ENCODE measurements at places on chromosomes 2 and 18.
A peak's percentile ranks its signal among the peaks of the same experiment; 100 is the strongest.

- no peak for DNase-seq
- no peaks in the 10 kb centered on the region for H3K36me3 ChIP-seq
- no peak overlapping the region for H3K27ac ChIP-seq
- no peaks in the 10 kb centered on the region for H3K4me1 ChIP-seq
- no peak overlapping the region for H3K4me3 ChIP-seq
- H3K27me3 ChIP-seq = no peaks in the 10 kb centered on the region
Measured at GRCh38 chr2:221791844-221792243, 219.7 kb upstream of the EPHA4 start.

GRCh38 chr18:25062720-25063119 lies 289.2 kb downstream of the ZNF521 start:
- no peak for DNase-seq
- H3K27me3 ChIP-seq = no peaks in the 10 kb centered on the region
- no peak overlapping the region for H3K4me3 ChIP-seq
- no peaks in the 10 kb centered on the region for H3K36me3 ChIP-seq
- no peaks in the 10 kb centered on the region for H3K4me1 ChIP-seq

DNA sequence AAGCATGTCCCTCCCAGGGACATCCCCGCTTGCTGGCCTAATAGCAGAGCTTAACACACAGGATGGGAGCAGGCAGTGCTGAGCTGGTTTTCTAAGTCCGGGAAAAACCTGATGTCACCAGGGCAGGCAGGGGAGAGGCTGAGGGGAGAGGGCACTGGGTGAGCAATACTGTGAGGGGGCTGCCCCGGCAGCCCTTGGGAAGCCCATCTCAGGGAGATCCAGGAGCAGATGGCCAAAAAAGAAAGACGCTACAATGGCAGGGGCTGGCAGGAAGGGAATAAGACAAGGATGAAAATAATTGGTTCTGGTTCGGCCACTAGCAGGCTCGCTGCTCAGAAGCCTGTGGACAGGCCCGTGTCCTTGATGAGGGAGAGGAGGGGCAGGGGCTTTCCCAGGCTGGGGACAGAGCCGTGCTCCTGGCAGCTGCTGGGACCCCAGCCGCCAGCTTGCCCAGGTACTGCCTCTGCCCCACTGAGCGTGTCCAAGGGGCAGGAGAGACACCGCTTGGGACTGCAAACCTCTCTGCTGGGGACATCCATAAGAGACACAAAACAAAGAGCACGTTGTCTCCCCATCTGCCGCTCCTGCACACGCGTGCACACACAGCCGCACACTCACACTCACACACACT lies 30.2 kb downstream of the SMAD7 start:
- DNase-seq = no peak
- H3K36me3 ChIP-seq = no peaks in the 10 kb centered on the region
- H3K4me3 ChIP-seq = no peak overlapping the region
- H3K4me1 ChIP-seq = peaks cover 26% of the 10 kb centered on the region
- no peaks in the 10 kb centered on the region for H3K27me3 ChIP-seq

DNA sequence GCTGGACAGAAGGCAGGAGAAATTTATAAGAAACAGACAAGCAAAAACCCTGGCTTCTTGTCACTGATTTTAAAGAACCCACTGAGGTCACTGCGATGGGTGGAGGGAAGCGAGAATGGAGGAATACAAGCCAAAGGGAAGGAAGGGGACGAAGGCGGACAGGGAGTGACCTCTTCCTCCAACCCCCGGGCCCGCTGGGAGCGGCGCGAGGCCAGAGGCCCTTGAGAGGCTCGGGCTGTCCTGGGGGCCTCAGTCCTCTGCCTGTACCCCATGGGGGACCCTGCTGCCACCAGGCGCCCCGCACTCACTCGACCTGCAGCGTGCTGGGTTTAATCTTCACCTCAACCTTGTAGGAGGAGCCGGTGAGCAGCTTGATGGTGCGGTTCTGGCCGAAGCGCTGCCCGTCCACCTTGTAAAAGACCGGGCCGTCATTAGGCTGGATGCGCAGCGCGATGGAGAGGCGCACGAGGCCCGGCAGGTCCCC lies 793 bp downstream of the CNRIP1 start:
- H3K27ac ChIP-seq = peak overlapping the region; percentile 91
- no peaks in the 10 kb centered on the region for H3K36me3 ChIP-seq
- H3K4me1 ChIP-seq = no peaks in the 10 kb centered on the region
- peak; percentile 41 for DNase-seq
- H3K4me3 ChIP-seq = peak overlapping the region; percentile 96
- no peaks in the 10 kb centered on the region for H3K27me3 ChIP-seq

DNA sequence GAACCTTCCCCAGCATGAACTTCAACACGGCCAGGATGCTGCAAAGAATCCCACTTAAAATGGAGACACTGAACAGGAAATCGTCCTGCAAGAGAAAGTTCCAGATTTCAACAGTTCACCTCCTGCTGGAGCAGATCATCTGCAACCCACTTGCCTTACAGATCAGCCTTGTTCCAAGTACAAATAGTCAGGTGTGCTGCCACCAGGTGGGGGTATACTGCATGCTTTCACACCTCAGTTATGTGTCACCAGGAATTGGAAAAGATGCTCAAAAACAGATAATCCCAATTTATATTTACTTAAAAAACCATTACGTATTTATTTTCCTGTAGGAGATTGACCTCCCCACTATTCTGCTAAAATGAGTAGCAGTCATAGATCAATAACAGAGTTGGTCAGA lies 212.3 kb downstream of the MGAT5 start:
- no peaks in the 10 kb centered on the region for H3K36me3 ChIP-seq
- H3K4me3 ChIP-seq = no peak overlapping the region
- H3K4me1 ChIP-seq = no peaks in the 10 kb centered on the region
- DNase-seq = no peak
- no peaks in the 10 kb centered on the region for H3K27me3 ChIP-seq

DNA sequence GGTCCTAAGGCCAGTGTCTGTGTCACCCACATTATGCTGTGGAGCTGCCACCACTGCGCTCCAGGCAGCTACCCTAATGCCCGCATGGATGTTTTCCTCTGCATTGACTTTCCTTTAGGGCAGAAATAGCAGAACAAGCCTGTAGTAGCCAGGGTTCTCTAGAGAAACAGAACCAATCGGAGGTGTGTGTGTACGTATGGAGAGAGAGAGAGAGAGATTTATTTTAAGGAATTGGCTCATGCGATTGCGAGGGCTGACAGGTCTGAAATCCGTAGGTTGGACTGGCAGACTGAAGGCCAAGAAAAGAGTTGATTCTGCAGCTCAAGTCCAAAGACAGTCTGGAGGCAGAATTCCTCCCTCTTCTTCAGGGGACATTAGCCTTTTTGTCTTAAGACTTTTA lies 110.3 kb downstream of the LAMA3 start:
- no peak for DNase-seq
- no peak overlapping the region for H3K27ac ChIP-seq
- no peaks in the 10 kb centered on the region for H3K4me1 ChIP-seq
- no peaks in the 10 kb centered on the region for H3K27me3 ChIP-seq
- H3K36me3 ChIP-seq = no peaks in the 10 kb centered on the region
- H3K4me3 ChIP-seq = no peak overlapping the region

All from uterus (tissue), 4 donors.